ENCODE measurements at places on chromosomes 6 and 20. TPM values are rescaled to one million over a fixed set of nuclear protein-coding genes. Genes with fewer than 3 reads are reported as not detected.

DNA sequence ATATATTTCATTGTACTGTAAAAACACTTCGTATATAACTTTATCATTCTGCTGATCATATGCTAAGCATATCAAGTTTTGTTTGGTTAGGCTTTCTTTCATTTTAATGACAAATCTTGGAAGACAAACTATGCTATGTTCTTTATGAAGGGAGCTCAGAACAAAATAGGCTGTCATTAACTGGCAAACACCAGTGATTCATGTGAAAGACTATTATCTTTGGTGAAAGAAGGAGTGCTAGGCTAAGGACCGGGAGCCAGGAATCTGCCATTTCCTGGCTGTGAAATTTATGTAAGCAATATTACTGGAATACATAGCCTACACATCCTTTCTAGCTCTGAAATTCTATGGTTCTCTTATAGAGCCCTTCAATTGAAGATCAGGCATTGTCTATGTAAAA is 136.2 kb upstream of the CCN2 start:
- DNase-seq, result no peak

Gene IL17F
- not detected for total RNA-seq

DNA sequence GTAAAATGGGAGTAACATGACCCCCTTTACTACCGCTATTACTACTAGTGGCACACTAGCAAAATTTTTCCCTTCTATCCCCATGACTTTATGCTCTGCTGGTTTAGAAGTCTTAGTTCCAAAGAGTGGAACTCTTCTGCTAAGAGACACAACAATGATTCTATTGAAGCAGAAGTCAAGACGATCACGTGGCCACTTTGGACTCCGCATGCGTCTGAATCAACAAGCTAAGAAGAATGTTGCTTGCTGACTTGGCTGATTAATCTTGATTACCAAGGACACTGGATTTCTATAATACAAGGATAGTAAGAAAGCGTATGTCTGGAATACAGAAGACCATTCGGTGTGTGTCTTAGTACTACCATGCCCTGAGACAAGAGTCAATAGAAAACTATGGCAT is 244.7 kb upstream of the BTBD3 start:
- DNase-seq, result no peak

Gene MAP7
- 2.3 TPM for total RNA-seq

Gene C6orf141
- 0.35 TPM for total RNA-seq

DNA sequence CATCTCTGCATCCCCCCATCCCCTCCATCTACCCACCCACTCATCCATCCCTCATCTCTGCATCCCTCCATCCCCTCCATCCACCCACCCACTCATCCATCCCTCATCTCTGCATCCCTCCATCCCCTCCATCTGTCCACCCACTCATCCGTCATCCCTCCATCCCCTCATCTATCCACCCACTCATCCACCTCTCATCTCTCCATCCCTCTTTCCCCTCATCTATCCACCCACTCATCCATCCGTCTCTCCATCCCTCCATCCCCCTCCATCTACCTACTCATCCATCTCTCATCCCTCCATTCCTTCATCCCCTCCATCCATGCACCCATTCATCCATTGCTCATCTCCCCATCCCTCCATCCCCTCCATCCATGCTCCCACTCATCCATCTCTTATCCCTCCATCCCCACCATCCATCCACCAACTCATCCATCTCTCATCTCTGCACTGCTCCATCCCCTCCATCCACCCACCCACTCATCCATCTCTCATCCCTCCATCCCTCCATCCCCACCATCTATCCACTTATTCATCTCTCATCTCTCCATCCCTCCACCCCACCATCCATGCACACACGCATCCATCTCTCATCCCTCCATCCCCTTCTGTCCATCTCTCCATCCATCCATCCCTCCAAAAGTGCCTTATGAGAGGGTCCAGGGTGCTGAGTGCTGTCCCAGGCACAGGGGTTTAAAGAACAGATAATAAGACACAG is 51.4 kb downstream of the WDR27 start:
- DNase-seq, result no peak

Data from left cardiac atrium (tissue), 4 donors.